ENCODE measurements at places on chromosomes 1 and 21.

- DNase-seq = no peak
Measured at GRCh38 chr1:199322278-199322677, 683.4 kb downstream of the PTPRC start.

GRCh38 chr1:24783713-24784112 is 38.5 kb downstream of the CLIC4 start:
- no peak for DNase-seq

- peak; percentile 48 for DNase-seq
Measured at GRCh38 chr1:226697151-226697928, 41.7 kb downstream of the ITPKB start.

GRCh38 chr1:245332085-245332484 is 177.3 kb downstream of the KIF26B start:
- DNase-seq = no peak

DNA sequence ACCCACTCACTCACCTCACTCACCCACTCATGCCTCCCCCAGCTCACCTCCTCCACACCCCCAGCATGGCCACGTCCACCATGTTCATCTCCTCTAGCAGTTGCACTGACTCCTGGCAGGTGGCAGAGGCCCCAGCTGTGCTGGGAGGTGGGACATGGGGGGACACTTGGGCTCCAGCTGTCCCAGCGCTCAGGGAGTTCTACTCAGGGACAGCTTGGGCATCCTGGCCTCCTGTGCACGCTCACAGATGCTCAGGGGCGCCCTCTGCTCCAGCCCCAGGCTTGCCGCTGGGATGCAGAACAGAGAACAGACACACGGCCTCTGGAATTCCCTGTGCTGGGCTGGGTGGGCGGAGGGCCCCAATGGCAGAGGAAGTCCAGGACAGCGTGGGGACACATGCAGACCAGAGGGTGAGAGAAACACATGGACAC is 5.2 kb downstream of the KRTAP10-8 start:
- DNase-seq = no peak

- DNase-seq = no peak
Measured at GRCh38 chr1:27563591-27564471, 40.1 kb downstream of the AHDC1 start.

DNA sequence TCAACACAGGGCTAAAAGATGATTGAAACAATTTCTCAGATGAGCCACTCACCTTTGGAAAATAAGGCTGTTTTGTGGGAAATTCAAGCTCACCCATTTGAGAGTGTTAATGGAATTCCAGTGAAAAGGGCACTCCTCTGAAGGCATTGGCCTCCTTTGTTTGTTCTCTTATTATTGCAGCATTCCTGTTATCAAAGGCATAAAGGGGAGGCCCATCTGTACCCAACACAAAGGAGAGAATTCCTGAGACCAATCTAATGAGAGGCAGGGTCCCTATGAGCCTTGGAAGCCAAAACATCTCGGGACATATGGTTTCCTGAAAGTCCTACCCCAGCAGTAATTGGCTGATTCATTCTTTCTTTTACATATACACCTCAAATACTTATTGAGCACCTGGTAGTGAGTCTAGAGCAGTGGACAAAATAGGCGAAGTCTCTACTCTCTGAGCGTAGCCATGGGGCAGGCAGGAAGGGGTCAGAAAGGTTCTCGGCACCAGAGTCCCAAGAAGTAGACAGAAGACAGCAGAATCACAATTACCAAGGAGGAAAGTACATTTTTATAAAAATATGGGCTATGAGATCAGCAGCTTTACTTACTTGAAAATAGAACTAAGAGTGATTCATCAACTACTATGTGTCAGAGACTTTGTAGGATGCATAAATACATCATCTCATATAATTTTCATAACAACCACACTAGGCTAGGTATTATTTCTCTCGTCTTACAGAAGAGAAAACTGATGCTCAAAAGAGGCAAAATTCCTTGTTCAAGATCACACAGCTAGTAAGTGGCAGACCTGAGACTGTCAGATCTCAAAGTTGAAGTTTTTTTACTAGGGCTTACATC is 218.7 kb downstream of the DAB1 start:
- no peak for DNase-seq

DNA sequence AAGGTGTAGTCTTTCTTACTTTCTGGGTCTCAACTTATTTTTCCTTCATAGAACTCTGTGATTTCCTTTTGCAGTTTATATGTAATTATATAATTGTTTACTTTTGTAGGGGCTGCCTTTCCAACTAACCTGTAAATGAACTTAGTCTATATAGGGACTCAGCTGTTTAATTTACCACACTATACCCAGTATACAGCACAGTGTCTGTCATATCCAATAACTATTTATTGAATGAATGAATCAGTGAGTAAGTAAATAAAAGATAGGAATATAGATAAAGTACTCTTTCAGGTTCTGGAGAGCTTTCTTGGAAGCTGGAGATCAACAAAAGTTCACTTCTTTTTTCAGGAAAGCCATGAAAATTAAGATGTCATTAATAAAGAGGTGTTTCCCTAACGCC is 174.8 kb downstream of the NTNG1 start:
- no peak for DNase-seq

GRCh38 chr1:214141486-214141885 is 139.5 kb upstream of the SMYD2 start:
- DNase-seq = no peak

GRCh38 chr1:112673592-112674439 is 643 bp upstream of the MOV10 start:
- DNase-seq = peak; percentile 38

- DNase-seq = no peak
Measured at GRCh38 chr1:229058729-229059128, 212.2 kb upstream of the RAB4A start.

DNA sequence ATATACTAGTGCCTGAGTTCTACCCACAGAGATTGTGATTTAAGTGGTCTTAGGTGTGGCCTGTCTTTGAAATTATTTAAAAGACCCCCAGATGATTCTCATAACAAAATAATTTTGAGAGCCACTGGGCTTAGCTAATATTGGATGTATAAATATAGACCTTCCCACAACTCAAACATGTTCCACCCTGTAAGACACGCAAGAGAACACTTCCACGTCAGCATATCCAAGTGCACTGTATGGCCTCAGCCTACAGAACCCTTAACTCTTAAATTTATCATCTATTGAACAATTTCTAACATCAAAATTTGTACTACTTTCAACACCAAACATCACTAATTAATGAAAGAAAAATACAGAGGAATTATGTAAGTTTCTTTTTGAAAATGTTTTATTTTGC is 2.5 kb downstream of the FAM177B start:
- no peak for DNase-seq

- DNase-seq = no peak
Measured at GRCh38 chr1:238779716-238780115, 606.7 kb upstream of the CHRM3 start.

DNA sequence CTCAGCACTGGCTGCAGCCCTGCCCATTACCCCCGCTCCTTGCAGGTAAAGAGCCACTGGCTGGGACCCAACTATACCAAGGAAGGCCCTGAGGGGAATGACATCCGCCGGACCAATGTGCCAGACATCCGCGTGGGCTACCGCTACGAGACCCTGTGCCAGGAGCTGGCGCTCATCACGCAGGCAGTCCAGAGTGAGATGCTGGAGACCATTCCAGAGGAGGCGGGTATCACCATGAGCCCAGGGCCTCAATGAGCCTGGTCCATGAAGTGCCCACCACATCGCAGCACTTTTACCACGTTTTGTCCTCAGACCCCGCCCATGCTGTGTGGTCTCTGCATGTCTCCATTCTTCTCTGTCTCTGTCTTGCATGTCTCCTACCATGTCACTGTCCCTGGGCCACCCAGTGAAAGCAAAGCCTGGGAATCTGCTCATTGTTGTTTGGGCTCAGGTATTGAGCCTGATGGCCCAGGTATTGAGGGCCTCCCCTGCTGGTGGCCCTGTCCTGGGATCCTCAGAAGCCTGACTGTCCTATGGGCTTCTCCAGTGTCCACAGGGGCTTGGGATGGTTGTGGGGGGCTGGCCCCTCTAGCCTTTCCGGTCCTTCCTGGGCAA is 11.4 kb downstream of the AMPD2 start:
- no peak for DNase-seq

DNA sequence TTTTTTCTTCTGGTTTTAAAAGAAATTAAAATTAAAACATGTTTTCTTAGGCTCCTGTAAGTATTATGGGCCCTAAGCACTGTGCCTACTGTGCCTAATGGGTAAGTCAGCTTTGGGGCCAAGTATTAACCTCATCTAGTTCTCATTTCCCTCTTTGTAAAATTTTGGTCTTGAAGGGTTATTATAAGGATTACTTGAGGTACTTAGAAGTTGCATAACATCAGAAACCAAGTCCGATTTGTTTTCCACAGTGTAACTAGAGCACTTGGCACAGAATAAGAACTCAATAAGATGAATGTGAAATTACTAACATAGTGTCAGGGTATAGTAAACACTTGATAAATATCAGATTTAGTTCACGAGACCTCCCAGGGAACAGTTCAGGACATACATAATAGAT is 16.4 kb upstream of the OSBPL9 start:
- DNase-seq = no peak

DNA sequence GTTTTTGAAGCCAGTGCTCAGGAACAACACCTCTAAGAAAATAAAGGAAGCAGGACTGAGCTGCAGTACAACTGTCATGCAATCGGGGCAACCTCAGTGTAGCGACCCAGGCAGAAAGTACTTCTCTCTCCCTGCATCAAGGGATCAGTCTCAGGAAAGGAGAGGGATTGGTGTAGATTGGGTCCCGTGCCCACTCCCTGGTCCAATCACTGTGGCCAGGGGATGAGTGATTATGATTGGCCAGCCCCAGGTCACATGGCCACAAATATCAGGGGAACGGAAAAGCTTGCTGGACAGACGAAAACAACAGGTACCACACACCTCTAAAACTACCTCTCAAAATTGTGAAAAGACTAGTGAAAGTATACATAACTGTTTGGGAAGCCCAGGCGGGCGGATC is 136.2 kb upstream of the F3 start:
- DNase-seq = no peak

DNA sequence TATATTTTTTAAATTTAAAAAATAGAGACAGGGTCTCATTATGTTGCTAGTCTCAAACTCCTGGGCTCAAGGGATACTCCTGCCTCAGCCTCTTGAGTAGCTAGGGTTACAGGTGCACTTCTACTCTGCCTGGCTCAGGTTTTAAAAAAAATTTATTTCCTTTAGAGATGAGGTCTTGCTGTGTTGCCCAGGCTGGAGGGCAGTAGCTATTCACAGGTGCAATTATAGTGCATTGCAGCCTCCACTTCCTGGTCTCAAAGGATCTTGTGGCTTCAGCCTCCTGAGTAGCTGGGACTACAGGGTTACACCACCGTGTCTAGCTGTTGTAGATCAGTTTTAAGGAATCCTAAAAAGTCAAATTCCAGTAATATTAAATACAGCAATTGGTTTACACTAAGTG is 5.0 kb downstream of the RNF11 start:
- no peak for DNase-seq

- no peak for DNase-seq
Measured at GRCh38 chr1:14148526-14148925, 448.5 kb downstream of the PRDM2 start.

- DNase-seq = peak; percentile 68
Measured at GRCh38 chr1:169697755-169698154, 13.7 kb downstream of the SELL start.

DNA sequence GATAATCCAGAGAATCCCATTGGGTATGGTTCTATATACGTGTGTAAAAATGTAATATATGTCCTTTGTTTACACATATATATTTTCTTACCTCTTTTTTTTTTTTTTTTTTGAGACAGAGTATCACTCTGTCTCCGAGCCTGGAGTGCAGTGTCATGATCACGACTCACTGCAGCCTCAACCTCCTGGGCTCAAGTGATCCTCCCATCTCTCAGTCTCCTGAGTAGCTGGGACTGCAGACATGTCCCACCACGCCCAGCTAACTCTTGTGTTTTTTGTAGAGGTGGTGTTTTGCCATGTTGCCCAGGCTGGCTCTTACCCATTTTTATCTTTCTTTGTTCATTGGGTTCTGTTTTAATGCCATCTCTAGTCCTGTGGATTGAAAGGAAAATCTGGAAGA is 59.5 kb downstream of the ZBTB17 start:
- no peak for DNase-seq

- DNase-seq = peak; percentile 60
Measured at GRCh38 chr1:208551633-208552320, 307.6 kb upstream of the PLXNA2 start.

GRCh38 chr1:183646776-183647175 is 6.3 kb downstream of the APOBEC4 start:
- no peak for DNase-seq

DNA sequence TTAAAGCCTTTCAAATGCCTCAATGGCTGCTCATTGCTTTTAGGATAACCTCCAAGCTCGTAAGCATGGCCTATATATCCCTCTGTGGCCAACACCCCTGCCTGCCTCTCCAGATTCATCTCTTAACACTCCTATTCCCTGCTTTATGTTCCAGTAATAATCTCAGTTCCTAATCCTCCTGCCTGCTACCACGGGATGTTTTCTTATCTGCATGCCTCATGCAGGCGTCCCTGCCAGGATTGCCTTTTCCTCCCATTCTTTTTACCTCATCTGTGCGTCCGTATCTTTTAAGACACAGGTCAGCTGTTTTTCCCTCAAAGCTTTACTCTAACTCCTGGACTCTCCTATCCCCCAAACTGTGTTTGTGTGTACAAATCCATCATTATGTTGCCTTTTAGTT is 36.1 kb downstream of the ZBTB40 start:
- no peak for DNase-seq

- no peak for DNase-seq
Measured at GRCh38 chr21:42649122-42650032, 4.0 kb upstream of the PDE9A start.

- DNase-seq = peak; percentile 71
Measured at GRCh38 chr21:38355992-38356781, 99.4 kb downstream of the KCNJ15 start.

DNA sequence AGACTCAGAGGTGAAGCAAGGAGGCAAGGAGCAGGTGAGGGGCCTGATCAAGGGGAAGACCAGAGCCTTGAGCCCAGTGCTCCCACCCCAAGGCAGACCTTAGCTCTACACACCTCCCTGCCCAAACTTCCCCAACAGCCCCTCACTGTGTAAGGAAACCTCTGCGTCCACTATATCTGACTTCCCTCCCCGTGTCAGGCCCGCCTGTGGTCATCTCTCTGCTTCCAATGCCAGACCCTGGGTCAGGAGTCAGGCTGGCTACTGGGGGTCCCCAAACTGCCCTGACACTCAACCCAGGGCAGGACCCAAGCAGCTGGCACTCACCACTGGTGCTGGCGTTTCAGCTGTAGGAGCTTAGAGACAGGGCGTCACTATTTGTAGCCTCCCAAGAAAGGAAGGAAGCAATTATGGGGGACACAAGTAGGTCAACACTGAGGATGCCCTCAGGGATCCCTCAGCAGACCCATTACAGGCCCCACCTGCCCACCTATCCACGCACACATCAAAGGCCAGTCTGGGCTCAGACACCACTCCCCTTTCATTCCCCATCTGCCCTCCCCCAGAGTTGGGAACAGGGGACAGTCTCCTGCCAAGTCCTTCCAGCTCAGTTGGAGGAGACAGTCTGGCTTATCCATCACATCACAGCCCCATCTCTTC is 811 bp upstream of the S100A3 start:
- no peak for DNase-seq

DNA sequence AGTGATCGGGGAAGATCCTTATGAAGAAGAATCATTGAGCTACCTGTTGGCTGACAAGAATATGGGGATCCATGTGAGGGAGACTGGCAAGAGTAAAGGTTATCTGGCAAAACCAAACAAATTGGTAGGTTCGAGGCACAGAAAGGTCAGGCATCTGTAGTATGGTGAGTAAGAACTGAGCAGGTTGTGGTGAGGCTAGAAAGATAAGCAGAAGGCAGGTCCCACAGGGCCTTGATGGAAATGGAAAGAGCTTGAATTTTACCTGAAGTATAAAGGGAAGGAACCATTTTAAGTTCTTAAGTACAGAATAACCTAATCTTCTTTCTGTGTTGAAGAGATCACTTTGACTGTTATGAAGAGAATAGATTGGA is 11.1 kb downstream of the PTPRC start:
- peak; percentile 51 for DNase-seq

Data from GM12865 (cell line).